CD4-positive, alpha-beta T cell treated with Interleukin-15 for 4 hours (primary cell): ENCODE measurements at places on chromosomes 2 and 18.

DNA sequence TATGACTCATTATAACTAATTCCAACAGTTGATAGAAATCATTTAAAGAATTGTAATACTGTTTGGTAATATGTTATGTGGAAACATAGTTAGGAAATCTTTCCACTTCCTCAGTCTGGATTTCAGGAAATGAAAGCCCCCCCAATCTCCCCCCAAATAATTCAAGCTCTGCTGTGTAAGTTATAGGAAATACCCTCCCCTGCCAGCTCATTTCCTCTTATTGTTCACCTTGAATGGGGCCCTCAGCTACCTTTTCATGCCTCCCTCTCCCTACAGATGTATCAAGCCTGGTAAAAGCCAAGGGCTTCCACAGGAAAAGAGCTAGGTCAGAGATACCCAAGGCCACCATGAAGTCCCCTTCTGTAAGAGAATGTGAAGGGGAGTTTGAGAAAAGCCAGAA is 155.5 kb downstream of the CNTNAP5 start:
- DNase-seq, result no peak

- DNase-seq, result no peak
Observed at GRCh38 chr2:173647681-173648311, 293.1 kb downstream of the CDCA7 start.

- no peak for DNase-seq
Observed at GRCh38 chr18:29749704-29750103, 1292.8 kb downstream of the DSC3 start.

- no peak for DNase-seq
Observed at GRCh38 chr2:54143780-54144179, 28.4 kb downstream of the ACYP2 start.
